ENCODE measurements at places on chromosomes 13 and 19.

DNA sequence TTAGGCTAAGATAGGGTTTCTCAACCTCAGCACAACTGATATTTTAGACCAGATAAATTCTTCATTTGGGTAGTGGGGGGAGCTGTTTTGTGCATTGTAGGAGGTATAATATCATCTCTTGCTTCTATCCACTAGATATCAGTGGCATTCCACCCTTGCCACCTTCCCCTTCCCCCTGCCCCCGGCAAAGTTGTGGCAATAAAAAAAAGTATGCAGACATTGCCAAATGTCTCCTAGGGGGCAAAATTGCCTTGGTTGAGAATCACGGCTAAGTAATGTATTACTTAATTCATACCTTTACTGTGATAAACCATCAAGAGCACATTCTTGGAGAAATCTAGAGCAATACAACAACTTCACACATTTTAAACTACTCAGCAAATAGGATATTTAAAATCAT is 51.4 kb downstream of the UBL3 start:
- DNase-seq: no peak

GRCh38 chr19:19538785-19539166 is 711 bp downstream of the CILP2 start:
- no peak for DNase-seq

GRCh38 chr13:114107686-114108081 is 24.7 kb downstream of the RASA3 start:
- no peak for DNase-seq

DNA sequence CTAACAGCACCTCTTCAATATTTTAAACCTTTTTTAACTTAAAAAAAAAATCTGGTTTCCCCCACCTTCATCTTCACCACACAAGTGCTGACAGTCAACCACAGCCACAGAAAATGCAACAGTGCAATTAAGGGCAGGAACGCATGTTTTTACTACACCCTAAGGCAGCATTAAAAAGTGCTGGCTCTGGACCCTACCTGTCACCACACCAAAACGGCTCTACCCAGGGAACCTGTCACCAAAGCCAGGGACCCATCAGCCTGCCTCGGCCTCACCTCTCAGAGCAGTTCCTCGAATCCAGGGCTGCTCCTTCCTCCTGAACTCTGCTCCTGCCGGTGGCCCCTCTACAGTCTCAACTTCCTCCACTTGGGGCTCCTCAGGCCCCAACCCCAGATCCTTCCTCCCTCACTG is 22.5 kb upstream of the SLC35E1 start:
- no peak for DNase-seq

GRCh38 chr13:113399755-113400149 is 35.8 kb upstream of the GRTP1 start:
- DNase-seq: no peak

DNA sequence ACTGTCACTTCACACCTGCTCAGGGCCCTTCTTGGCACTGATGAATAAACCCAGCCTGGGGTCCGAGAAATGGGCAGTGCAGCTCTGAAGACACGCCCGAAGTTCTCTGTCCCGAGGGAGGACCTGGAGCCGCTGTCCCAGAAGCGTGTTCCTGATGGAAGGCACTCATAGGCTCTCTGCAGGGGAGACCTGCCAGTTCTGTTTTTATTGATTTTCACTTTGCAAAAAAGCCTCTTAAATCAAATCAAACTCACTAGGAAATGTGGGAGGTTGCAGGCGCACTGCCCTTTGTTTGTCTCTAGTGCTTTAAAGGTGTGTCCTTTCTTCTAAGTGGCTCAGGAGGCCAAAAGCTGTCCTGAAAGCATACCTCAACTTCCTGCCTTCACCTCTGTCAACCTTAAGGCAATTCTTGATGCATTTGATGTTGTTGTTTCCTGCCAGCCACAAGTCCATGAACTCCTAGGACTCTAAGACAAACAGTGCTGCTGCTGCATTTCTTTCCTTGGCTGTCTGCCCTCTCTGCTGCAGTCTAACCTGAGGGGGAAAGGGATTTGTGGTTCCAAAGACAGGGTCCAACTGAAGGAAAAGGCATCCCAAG is 663.2 kb downstream of the UQCRFS1 start:
- no peak for DNase-seq

DNA sequence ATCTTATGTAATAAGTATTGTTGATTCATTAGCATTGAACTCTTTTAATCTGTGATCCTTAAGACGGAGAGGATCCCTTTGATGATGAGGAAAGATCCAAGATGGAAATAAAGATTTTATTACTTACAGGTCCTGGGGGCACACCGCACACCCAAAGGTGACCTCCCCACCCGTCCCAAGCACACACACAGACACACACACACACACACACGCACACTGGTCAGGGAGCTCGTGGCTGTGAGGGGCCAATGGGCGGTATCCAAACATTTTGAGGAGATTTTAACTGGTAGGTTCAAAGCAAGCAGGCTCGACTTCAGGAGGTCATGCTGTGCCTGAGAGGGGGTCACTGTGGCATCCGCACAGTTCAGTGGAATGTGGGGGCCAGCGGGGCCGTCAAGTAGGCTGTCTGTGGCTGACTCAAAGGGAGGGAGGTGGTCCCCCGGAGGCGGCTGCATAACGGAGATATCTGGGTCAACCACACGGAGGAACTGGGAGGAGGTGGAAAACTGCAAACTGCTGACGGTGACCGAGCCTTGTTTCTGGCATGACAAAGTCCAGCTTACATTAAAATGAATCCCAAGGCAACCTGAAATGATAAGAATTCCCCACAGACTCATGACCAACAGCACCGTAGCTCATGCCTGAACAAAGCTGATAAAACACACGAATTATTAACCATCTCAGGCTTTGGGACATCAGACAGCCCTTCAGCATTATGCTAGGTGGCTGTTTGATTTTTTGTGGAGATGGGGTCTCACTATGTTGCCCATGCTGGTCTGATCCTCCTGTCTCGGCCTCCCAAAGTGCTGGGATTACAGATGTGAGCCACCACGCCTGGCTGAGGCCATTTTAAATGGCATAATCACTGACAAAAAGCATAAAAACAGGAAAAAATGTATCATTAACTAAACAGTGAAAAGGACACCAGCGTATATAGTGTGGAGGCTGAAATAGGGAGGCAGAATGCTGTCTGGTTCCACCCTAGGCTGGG is 20.9 kb upstream of the SIGLEC11 start:
- DNase-seq: no peak

- DNase-seq: peak; percentile 71
These were observed 1505.1 kb upstream of the SLC10A2 start for GRCh38 chr13:104571161-104571892.

- DNase-seq: no peak
These were observed 5.2 kb downstream of the PRX start for GRCh38 chr19:40407714-40408597.

DNA sequence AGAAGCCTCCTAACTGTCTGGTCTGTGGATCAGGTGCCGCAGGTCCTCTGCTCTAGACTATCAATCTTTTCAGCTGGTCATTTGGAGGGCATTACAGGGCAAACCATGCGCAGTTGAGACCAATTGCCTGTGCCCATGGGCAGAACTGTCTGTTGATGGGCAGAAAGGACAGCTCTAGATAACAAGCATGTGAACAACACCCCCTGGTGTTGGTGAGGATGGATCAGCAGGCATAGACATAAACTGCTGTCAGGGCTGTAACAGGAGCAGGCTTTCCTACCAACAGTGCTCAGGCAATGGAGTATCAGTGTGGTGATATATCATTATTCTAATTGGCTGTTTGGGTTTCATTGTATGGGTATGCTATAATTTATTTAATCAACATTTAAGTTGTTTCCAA is 104.7 kb upstream of the KL start:
- peak; percentile 33 for DNase-seq

- no peak for DNase-seq
These were observed 64.5 kb downstream of the ABCC4 start for GRCh38 chr13:95236774-95237173.

- DNase-seq: no peak
These were observed 297.5 kb downstream of the MYO16 start for GRCh38 chr13:108926862-108927261.

DNA sequence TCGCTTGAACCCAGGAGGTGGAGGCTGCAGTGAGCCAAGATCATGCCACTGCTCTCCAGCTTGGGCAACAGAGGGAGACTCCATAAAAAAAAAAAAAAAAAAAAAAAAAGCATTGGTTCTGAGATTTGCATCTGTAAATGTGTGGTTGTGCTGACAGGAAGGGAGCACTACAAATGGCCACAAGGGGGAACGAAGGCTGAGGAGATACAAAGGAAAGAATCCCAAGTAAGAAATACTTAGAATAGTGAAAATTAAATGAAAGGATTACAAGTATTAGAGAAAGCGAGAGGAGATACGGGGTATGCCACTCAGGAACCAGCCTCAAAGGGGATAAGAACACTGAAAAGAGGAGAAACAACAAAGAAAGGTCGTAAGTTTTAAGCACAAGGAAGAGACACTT is 284.9 kb downstream of the KLF12 start:
- peak; percentile 35 for DNase-seq

DNA sequence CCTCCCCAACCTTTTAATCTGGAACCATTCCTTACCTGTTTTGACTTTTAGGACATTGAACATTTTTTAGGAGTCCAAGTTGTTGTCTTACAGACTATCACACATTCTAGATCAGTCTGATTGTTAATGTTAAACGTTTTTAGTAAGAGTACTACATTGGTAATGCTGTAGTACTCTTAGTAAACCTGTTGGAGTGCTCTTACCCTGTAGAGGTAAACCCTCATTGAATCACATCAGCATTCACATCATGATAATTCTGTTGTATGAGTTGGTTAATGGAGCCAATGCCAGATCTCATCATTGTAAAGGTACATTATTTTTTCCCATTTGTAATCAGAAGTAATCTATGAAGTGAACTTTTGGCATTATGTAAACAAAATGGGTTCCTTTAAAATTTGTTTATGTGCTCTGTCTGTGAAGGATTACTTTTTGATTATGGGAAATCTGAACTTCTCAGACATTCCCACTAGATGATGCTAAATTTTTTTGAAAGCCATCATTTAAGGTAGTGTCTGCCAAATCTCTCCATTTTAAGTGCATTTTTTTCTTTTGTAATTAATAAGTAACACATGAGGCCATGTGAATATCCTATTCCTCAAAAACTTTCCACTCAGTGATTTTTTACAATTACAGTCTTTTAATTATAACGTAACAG is 55.2 kb downstream of the VWA8 start:
- no peak for DNase-seq

DNA sequence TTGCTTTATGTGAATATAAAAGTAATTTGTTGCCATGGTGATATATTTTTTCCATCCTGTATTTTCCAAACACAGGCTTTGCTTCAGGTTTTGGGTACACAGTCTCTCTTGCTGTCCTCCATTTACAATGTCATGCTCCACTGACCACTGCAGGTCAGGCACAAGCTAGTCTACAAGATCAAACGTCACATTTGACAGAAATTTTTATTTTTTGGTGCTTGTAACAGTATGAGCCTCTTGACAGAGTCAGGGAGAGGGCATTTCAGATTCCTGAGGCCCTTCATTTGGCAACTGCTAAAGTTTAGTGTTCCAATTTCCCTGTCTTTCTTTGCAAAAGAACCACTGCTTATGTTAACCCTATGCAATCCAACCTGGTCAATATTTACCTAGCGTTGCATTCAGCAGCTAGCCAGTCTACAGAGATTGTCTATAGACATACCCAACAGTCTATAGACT is 175.0 kb downstream of the RFC3 start:
- DNase-seq: no peak

DNA sequence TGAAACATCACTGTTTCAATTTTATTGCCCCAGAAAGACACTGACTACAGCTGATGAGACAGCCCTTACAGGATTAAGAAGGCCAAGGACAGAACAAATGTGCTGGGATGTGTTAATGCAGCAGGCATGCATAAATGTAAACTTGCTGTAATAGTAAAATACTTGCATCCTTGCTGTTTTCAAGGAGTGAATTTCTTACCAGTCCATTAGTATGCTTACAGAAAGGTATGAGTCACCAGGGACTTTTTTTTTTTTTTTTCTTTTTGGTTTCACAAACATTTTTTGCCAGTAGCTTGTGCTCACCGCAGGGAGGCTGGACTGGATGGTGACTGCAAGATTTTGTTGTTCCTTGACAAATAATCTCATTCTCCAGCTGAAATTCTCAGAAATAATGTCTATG is 55.1 kb downstream of the GPR180 start:
- DNase-seq: no peak

DNA sequence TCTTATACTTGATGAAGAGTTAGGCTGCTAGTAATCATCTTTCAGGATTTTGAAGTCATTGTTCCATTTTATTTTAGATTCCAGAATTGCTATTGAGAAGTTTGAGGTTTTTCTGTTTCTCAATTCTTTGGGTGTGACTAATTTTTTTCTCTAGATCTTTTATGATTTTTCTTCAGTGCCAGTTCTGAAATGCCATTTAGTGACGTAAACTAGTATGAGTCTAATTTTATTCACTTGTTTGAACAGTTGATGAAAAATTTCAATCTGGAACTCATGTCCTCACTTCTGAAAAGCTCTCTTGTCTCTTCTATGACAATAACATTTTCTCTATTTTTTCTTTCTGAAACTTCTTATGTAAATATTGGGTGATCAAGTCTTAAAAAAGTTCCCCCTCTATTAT is 188.5 kb upstream of the HTR2A start:
- no peak for DNase-seq

DNA sequence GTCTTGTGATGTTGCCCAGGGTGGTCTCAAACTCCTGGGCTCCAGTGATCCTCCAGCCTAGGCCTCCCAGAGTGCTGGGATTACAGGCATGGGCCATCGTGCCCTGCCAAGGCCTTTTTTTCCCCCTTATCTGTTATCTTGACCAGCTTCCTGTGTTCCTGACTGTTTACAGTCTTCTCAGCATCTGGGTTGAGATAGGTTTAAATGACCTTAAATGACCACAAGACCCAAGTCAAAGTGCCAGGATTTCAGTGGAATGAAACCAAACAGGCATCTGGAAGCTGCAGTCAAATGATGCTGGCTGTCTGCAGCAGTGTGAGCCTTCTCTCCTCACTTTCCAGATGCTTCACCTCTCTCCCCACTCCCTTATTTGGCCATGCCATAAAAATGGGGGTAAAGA is 114.2 kb upstream of the CLDN10 start:
- DNase-seq: no peak

DNA sequence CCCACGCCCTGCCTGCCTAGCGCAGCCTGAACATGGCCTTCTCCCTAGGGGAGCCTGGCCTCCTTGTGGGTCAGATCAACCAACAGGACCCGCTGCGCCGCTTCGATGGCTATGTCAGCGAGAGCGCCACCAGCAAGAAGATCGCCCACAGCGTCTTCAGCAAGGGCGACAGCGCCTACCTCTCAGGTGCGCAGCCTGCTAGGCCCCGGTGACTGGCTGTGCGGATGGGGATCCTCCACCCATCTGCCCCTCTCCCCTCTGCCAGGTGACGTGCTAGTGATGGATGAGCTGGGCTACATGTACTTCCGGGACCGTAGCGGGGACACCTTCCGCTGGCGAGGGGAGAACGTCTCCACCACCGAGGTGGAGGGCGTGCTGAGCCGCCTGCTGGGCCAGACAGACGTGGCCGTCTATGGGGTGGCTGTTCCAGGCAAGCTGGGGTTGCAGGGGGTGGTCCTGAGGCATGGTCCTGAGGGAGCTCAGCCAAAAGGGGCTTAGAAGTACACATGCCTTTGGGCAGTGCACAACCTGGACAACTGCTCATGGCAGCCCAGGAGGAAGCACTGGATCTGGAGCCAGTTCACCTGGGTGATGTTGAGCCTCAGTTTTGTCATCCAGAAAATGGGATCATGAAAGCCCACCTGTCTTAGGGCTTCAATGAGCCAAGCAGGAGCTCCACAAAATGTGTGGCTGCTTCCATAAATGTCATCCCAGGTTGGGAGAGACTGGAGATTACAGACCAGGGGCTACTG is 10.8 kb upstream of the PGLS start:
- no peak for DNase-seq
